RWPE1 (cell line): ENCODE measurements at places on chromosomes 11 and 22.

GRCh38 chr11:66888282-66888681 lies 31.4 kb downstream of the LRFN4 start:
- no peak for DNase-seq

DNA sequence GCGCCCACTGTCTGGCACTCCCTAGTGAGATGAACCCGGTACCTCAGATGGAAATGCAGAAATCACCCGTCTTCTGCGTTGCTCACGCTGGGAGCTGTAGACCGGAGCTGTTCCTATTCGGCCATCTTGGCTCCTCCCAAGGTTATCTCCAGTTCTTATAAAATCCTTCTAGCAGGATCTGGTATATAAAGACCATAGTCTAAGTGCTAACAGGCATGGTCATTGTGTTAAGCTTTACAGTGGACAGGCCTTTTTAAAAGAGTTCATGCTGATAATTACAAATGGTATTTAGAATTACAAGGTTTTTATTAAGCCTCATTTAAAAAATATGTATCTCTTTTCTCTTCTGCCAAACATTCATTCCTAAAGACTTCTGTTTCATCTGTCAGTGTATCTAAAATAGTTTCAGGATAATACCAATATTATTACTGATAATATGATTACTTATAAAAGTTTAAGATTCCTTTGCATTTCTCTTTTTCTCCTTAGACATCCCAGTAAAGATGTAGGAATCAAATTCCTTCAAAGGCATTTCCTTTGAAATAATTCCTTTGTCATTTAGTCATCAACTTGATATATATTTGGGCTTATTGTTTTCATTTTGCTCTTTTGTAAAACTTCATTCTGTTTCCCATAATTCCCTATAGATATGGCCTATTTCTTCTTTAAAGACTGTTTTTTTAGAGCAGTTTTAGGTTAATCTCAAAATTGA lies 20.7 kb downstream of the DDX10 start:
- DNase-seq: no peak

GRCh38 chr11:108286370-108286769 lies 63.5 kb downstream of the ATM start:
- no peak for DNase-seq

DNA sequence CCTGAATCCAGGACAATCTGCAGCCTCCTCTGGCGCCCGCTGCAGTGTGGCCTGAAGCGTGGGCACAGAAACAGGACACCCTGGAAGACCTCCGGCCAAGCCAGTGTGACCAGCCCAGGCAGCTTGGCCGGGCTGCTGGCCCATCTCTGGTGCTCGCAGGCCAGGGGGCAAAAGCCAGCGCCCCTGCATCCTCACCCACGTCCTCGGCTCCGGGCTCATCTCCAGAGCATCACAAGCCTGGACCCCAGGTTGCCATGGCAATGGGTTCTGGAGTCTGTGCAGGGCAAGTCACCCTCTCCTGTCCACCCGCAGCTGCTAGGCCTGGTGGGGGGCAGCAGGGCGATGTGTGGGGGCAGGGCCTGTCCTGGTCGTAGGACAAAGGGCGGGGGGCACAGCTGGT lies 9.3 kb upstream of the PDGFB start:
- DNase-seq: no peak

- no peak for DNase-seq
These were observed 24.8 kb downstream of the ADAMTS15 start for GRCh38 chr11:130473056-130473794.

DNA sequence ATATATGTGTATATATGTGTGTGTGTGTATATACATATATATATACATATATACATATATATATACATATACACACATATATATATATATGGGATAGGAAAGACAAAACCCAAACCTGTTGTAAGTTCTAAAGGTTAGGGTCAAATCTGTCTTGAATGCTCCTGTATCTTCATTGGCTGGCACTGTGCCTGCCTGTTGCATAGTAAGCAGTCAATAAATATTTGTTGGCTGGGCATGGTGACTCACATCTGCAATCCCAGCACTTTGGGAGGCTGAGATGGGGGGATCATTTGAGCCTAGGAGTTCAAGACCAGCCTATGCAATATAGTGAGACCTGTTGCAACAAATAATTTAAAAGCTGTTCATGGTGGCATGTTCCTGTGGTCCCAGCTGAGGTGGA lies 205.4 kb downstream of the DBX1 start:
- no peak for DNase-seq

DNA sequence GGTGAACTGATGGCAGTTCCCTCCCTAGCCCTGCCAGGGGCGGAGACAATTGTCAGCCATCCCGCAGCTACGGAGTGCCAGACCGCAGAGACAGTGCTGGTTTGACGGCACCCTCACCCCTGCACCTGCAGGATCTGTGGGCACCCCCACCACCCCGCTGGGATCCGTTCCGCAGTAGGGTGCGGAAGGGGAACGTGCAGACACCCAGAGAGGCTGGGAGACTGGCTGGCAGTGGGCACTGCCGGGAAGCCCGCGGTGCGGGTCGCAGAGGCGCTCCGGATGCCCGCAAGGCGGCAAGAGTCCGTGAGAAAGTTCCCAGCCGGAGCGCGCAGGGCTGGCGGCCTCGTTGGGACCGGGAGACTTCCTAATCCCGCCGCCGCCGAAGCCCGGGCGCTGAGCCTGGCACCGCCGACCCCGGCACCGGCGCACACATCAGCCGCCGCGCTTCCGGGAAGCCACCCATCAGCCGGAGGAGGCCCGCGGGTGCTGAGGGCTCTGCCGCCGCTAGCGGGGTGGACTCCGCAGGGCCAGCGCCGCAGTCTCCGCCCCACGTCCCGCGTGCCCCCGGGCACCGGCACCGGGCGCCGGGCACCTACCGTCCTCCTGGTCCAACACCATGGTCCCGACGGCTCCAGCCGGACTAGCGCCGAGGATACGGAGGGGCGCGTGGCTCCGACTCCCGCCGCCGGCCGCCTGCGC lies 4.3 kb upstream of the LMO1 start:
- DNase-seq: no peak

- no peak for DNase-seq
These were observed 55.7 kb upstream of the OR5AN1 start for GRCh38 chr11:59302991-59303390.

GRCh38 chr11:117670924-117671323 lies 126.1 kb downstream of the DSCAML1 start:
- no peak for DNase-seq

DNA sequence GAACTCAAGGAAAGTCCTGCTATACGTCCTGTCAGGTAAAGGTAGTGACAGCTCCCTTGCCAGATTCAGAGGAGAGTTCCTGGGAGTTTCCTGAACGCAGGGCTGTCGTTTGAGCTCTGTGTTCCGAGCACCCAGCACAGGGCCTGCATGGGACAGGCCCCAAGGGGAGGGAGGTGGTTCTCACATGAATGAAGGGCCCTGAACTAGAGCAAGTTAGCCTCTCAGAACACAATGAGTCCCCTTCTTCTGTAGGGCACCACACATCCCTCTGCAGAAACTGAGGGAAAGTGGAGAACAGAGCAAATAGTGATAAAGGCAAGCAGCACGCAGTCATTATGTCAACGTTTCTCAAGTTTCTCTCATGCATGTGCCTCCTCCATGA lies 35.3 kb downstream of the NEU3 start:
- no peak for DNase-seq

GRCh38 chr11:130037881-130038585 lies 31.7 kb upstream of the APLP2 start:
- DNase-seq: peak; percentile 45

GRCh38 chr11:848380-848931 lies 5.8 kb downstream of the TSPAN4 start:
- DNase-seq: no peak

- DNase-seq: no peak
These were observed 218.1 kb downstream of the SNX19 start for GRCh38 chr11:130698174-130698573.

DNA sequence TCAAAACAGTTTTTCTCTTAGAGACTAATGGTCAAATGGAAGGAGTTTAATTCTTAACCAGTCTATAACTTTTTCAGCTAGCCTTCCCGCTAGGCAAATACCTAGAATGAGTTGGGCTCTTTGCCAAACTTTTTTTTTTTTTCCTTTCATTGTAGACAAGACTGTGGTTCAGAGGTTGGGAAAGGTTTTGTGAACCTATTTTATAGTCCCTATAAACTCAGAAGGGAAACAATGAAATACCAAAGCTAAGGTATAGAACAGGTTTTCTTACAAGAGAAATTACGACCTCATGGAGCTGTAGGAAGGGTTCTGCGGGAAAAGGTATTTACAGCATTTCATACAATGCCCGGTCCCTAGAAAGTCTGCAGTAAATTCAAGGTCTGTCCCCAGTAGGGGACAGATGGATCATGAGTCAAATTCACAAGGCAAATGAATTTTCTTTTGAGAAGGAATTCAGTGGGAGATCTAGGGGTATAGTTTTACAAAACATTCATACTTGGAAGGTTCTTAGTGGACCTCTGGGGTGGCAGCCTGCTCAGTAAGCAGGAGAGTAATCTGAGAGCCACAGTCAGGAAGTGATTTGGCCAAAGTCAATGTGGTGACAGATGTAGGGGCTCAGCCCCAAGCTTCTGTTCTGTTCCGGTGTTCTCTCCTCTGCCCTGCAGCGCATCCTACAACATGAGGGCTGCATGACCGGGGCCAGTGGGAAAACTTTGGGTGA lies 146.8 kb downstream of the DBX1 start:
- DNase-seq: no peak

GRCh38 chr11:15969281-15969680 lies 387.1 kb downstream of the SOX6 start:
- DNase-seq: peak; percentile 53

DNA sequence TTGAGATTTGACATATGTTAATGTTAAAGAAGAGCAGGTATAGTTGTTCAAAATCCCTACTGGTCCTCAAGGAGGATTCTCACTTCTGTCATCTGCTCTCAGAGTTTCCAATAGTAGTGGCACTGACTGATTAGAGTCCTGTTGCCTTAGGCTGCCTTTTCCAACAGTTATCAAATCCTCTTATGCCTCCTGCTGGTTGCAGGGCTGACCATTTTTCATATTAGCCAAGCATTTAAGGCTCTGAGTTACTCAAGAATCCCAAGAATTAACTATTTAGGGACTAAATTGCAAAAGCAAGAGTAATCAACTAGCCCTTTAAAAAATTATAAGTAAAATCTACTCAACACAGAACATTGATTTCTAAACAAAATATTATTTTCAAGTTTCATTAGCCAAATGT lies 212.0 kb upstream of the CHORDC1 start:
- no peak for DNase-seq

GRCh38 chr11:117189941-117190544 lies 9.1 kb upstream of the TAGLN start:
- DNase-seq: no peak

- DNase-seq: no peak
These were observed 107.1 kb upstream of the RASSF10 start for GRCh38 chr11:12901874-12902481.

GRCh38 chr11:72411623-72412419 lies 22.5 kb downstream of the CLPB start:
- no peak for DNase-seq
